ENCODE measurements at places on chromosomes 2 and 18. TPM values are rescaled to one million over a fixed set of nuclear protein-coding genes. Genes with fewer than 3 reads are reported as not detected.

The SLC40A1 gene
- 4.5 TPM for total RNA-seq

DNA sequence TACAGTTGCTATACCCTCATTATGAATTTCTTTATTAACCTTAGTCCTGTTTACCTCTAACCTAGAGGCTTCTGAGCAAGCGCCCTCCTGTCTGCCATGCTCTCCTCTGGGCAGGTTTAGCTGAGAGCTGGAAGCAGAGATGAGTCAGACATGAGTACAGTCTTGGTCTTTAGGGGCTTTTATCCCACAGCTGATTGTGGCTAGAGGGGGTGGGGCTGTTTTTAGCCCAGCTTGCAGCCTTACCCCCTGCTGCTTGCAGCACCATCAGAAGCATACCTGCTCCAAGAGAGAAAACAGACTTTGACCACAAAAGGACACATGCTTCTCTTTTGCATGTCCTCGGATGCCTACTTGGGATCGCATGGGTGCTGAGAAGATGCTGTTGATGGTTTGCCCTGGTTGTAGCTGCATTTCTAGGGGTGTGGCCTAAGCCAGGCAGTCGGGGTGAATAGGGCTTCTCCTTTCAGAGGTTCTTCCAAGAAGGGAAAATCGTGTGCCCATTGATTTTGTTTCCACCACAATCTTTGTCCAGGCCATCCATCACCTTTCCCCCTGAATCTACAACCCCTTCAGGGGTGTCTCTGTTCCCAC, 115.0 kb upstream of the LGALSL start:
- no peak overlapping the region for H3K4me3 ChIP-seq
- peak; percentile 54 for DNase-seq
- H3K4me1 ChIP-seq: peaks cover 6% of the 10 kb centered on the region
- H3K27ac ChIP-seq: no peak overlapping the region
- H3K36me3 ChIP-seq: peaks cover 3% of the 10 kb centered on the region
- peaks cover 7% of the 10 kb centered on the region for H3K27me3 ChIP-seq

The PJVK gene
- 6.8 TPM for total RNA-seq

DNA sequence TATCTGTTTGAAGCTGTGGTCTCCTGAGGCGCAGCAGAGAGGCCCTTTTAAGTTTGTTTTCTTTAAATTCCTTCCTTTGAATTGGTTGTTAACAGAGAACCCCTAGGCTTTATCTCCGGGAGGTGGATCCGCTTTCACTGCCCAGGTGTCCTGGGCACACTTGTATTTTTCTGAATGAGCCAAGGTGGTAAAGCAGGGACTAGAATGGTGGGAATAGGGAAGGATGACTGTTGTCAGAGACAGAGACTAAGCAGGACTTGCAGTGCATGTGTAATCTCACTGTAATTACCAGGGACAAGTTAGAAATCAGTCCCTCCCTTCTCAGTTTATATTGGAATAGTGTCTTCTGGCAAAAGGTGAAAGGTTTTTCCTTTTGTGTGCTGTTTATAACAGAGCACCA, 72.8 kb downstream of the PHLPP1 start:
- H3K4me1 ChIP-seq: peaks cover 60% of the 10 kb centered on the region
- H3K36me3 ChIP-seq: no peaks in the 10 kb centered on the region
- DNase-seq: no peak
- H3K27me3 ChIP-seq: no peaks in the 10 kb centered on the region
- no peak overlapping the region for H3K27ac ChIP-seq

DNA sequence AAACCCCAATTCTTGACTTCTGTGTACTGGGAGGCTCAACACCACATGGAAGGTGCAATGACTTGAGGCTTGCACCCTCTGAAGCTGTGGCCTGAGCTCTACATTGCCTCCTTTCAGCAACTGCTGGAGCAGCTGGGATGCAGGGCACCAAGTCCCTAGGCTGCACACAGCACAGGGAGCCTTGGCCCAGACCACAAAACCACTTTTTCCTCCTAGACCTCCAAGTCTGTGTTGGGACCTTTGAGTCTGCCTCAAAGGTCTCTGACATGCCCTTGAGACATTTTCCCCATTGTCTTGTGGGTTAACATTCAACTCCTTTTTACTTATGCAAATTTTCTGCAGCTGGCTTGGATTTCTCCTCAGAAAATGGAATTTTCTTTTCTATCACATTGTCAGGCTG, 62.6 kb upstream of the KCNE4 start:
- no peak overlapping the region for H3K4me3 ChIP-seq
- no peak overlapping the region for H3K27ac ChIP-seq
- DNase-seq: no peak
- H3K4me1 ChIP-seq: no peaks in the 10 kb centered on the region

DNA sequence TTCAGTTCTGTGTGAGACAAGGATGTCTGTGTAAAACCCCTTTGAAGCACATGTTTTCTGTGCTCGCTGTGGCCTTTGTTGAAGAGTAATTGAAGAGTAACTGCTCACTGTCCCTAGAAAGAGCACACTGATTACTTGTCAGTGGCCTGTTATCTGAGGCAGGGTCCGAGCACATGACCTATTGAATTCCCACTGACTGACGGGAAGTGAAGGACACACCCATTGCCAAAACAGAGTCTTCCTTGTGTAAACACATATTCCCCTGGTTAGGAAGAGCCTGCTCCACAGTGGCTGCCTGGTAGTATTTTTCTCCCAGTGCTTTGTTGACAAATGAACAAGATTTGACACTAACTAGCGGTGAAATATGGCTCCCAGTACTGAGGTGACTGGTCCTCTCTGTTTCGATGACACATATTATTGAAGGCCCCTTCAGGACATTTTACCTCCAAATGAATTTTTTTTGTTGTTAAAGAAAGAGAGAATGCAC, 148.5 kb upstream of the GYPC start:
- H3K4me3 ChIP-seq: no peak overlapping the region
- peaks cover 8% of the 10 kb centered on the region for H3K27me3 ChIP-seq
- H3K4me1 ChIP-seq: no peaks in the 10 kb centered on the region
- no peaks in the 10 kb centered on the region for H3K36me3 ChIP-seq

The GORASP2 gene
- 86.8 TPM for total RNA-seq

The TBC1D8 gene
- 8.3 TPM for total RNA-seq

The MYOM1 gene
- 0.39 TPM for total RNA-seq

DNA sequence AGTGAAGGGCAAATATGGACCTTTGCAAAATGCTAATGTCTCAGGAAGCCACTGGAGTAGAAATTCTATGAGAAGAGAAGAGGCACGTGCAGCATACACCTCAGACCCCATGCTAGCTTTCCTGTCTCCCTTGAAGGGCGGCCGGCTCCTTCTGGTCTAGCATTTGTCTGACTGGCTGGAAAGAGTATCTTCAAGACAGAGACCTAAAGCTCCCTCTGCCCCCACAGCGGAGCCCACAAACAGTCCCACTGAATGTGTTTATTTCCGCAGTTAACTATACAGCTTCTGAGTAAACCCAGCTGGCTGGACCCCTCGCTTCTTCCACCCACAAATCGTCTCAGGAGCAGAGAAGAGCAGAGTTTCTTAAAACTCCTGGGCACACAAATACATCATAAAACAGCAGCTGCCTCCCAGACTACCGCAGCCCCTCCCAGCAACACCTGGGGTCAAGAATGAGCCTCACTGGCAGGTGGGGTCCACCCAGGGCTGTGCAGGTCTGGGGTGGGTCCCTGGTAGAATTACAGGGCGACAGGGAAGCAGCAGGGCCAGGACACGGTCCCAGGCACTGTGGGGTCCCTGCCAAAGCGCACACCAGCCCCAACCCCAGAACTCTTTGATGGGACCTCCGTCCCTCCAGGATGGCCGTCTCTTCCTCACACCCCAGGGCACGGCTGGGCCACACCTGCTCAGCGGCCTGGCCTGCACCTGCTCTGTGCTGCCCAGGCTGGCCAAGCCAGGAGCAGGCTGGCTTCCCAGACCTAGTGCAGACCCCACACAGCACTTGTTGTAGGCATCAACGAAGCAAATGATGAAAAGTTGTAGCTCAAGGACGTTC, 103.8 kb downstream of the PXDN start:
- no peak for DNase-seq
- no peaks in the 10 kb centered on the region for H3K4me1 ChIP-seq
- no peaks in the 10 kb centered on the region for H3K27me3 ChIP-seq
- no peak overlapping the region for H3K27ac ChIP-seq

The HOXD10 gene
- total RNA-seq: not detected

The MAP4K3 gene
- 17.1 TPM for total RNA-seq

DNA sequence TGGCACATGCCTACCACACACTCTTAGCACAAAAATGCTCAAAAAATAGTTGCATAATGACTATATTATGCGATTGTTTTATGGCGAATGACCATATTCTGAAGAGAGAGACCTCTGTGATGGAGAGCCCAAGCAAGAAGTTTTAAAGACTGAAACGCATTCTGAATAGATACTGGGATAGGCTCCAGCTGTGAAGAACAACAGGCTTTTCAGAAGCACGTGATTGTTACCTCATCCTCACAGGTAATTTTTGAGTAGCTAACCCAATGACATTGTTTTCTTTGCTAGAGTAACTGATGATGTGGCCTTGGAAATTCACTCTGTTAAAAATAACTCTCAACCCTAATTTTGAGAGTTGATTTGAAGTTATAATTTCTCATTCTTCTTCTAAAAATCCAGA, 2.0 kb upstream of the DDX18 start:
- H3K4me1 ChIP-seq: peaks cover 30% of the 10 kb centered on the region
- H3K27me3 ChIP-seq: no peaks in the 10 kb centered on the region
- peaks cover 9% of the 10 kb centered on the region for H3K36me3 ChIP-seq
- no peak overlapping the region for H3K27ac ChIP-seq
- no peak for DNase-seq

The EFHD1 gene
- total RNA-seq: 1.8 TPM

The SERPINB11 gene
- total RNA-seq: not detected

DNA sequence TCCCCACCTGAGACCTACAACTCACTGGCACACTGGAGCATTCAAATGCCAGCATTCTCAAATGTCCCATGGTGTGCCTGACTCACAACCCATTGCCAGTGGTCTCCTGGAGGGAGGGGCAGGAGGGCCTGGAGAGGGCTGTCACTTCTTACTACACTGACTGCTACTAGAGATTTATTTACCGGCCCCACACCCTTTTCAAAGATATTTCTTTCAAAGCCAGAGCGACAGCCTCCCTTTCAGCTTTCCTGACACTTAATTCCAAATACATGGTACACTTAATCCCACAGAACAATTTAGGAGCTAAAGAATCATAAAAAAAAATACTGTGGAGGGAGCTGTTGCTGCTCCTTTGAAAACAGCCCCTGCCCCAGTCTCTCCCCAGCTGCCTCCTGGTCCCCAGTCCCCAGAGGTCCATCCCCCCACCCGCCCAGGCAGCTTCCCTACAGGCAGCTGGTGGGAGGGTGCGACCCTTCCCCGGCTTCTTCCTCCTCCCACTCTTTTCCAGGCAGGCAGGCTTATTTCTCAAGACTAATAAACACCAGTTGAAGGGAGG, 129.1 kb upstream of the SMAD2 start:
- no peak for DNase-seq
- H3K36me3 ChIP-seq: no peaks in the 10 kb centered on the region
- peaks cover 55% of the 10 kb centered on the region for H3K27me3 ChIP-seq
